ENCODE measurements at places on chromosomes 4 and X. TPM values are rescaled to one million over a fixed set of nuclear protein-coding genes. Genes with fewer than 3 reads are reported as not detected.
A peak's percentile ranks its signal among the peaks of the same experiment; 100 is the strongest.

GRCh38 chr4:109027016-109027500, 264.2 kb upstream of the ETNPPL start:
- no peak for DNase-seq

DNA sequence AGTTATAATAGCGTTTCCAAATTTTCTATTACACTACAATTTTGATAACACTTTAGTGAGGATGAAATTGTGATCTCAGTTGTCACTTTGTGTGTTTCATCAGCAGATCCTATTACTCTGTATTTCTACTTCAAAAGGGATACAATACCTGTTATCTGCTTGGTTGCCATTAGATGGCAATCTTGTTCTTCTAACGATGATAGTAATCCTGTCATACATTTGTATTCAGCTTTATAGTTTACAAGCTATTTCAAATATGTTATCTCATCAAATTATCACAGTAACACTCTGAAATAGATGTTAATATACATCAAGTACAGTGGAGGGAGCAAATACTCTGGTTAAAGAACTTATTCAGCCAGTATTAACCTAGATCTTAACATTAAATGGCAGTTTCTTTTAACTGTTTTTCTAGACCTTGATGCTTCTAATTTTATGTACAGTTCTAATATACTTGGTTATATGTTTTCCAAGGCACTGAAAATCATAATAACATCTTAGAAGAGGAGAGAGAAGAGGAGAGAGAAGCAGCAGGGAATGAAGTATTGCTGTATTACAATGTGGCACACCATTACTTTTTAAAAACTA, 292.0 kb downstream of the CCSER1 start:
- no peak for DNase-seq

- no peak for DNase-seq
Observed at GRCh38 chrX:31546126-31546525, 474.3 kb upstream of the FTHL17 start.

- no peak for DNase-seq
Observed at GRCh38 chr4:110926841-110927400, 304.0 kb upstream of the PITX2 start.

- DNase-seq: no peak
Observed at GRCh38 chr4:150007512-150007911, 70.7 kb upstream of the DCLK2 start.

DNA sequence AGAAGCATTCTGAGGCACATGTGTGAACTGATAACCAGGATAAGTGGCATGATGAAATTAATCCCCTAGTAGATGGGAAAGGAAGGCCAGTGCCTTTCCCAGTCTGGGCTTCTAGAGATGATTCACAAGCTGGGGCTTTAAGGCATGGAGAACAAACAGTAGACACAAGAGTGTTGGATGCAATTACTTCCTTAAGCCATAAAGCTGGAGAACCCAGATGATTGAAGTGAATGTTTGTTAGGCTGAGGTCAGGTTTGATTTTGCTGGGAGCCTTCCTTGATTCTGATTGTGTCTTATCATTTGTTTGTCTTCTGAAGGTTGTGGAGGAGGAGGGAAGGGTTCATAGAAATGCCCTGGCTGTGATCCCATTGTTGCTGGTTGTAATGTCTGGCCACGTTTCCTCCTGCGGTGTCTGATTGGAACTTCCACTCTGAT, 125.2 kb downstream of the NHS start:
- peak; percentile 53 for DNase-seq

DNA sequence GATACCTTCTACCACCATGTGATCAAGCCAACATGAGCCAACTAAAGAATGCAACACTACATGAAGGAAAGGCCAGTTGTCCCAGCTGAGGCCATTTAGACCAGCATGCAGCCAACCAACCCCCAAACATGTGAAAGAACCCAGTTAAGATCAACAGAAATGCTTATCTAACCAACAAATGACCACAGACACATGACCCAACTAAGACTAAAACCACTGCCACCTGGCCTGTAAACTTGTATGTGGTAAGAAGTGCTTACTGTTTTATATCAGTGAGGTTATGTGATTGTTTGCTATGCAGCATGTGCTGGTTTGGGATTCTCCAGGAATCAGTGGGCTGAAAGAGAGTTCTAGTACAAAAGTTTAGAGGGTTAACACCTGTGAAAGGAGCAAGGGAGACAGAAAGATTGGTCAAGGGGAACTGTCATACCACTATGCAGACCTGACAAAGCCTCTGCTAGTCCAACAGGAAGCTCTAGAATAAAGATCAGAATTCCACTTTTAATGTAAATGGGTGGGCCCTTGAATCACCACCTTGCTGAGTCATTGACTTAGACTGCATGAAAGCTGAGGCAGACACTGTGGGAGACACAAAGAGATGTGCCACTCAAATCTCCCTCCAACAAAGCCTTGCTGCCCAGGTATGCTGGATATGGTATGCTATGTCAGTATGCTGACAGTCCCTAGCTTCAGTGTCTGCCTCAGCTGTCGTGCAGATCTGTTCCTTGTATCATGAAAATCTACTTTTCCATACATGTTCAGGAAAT, 6.1 kb upstream of the SH3D19 start:
- DNase-seq: no peak

DNA sequence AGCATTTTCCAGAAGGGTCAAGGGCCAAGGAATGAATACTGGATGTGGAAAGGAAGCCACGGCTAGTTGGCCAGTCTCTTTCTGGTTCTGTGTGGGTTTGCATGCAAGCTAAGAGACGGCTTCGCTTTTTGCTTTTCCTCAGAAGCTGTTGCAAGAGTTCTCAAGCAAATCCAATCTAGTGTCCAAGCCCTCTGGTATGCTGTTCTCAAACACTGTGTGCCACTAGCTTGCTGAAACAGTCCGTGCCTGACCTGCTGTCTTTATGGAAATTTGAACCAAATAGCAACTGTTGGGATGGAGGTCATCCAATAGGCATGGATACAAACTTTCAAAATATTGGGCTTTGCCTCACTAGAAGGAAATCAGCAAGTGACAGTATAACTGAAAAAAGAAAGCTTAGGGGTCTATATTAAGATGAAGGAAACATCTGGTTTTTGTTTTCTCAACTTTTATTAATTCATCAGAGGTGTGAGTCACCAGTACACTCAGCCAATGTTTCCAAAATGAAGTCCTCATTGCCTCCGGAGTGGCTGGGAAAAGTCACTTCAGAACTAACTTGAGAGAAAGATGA, 70.5 kb downstream of the SLC9A6 start:
- peak; percentile 33 for DNase-seq

DNA sequence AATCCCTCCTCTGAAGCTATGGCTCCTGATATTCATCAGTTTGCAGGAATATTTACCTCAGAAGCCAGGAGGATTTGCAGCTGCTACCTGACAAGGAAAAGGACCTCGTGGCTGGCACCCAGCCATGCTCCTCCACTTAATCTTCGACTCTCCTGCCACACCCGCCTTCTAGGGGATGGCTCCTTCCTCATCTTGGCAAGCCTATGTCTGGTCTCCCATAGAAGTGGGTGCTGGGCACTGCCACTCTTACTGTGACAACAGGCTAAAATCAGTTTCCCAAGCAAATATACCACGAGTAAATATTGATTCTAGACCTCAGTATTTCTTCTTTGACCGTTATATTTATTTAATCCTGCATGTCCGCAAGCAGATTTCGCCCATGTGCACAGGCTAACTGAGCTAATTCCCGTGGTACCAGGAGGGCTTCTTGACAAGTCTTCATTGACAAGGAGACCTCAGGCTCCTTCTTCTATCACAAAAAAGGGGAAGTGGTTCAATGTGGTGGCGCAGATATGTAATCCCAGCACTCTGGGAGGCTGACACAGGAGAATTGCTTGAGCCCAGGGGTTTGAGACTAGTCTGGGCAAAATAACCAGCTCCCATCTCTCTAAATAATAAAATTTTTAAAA, 52.6 kb upstream of the DCTD start:
- DNase-seq: peak; percentile 29

CTAG1A gene
- not detected for total RNA-seq

CT45A1 gene
- not detected for total RNA-seq

SCD5 gene
- 22.9 TPM for total RNA-seq

EGFL6 gene
- total RNA-seq: 3.6 TPM
